ENCODE measurements at places on chromosomes 11 and 22.

- DNase-seq: no peak
Measured at GRCh38 chr11:66878474-66878873, 21.6 kb downstream of the LRFN4 start.

DNA sequence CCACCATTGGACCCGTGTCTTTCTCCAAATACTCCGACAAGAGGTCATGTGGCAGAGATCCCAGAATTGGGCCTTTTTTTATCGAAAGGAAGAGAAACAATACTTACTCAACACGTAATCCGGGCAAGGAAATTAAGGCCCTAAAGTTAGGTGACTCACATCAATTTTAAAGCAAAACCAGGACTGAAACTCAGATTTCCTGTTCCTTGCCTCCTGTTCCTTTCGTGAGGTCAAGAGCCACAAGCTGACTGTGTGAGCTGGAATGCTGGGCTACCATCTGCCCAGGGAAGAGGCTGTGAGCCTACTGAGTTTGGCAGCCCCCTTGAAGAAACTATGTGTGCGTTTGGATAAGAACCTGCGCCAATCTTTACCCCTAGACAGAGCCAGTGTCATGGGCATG lies 27.1 kb upstream of the MRGPRX2 start:
- DNase-seq: no peak

DNA sequence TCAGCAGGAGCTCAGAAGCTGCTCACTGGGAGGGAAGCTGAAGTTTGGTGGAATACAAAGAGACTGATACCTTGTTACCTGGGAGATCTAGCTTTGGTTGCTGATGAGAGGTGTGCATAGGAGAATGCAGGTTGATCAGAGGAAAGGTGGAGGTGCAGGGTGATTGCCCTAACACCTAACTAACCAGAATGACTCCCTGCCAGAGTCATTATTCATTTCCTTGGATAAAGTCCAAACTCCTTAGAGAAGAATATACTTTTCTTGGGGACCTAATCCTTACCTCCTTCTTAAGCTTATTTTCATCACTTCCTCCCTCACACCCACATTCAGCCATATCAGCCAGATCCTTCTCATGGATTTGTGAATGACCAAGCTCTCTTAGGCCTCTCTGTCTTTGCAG lies 814.2 kb upstream of the TENM4 start:
- no peak for DNase-seq

DNA sequence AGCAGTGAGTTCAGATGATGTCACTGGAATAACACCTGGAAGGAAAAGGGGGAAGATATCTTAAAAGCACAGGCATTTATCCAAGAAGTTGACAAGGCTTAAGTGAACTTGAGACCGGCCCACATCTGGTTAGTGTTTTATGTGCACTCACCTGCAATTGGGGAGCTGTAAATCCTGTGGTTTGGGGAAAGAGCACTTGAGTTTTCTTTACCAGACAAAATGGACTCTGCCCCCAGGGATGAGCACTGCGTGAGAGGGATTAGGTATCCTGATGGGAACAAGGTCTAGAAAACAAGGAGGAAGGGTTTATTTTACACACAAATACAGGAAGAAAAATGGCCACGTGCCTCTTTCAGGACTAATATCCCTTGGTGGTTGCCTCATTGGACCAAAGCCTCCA lies 15.2 kb downstream of the E2F8 start:
- no peak for DNase-seq

DNA sequence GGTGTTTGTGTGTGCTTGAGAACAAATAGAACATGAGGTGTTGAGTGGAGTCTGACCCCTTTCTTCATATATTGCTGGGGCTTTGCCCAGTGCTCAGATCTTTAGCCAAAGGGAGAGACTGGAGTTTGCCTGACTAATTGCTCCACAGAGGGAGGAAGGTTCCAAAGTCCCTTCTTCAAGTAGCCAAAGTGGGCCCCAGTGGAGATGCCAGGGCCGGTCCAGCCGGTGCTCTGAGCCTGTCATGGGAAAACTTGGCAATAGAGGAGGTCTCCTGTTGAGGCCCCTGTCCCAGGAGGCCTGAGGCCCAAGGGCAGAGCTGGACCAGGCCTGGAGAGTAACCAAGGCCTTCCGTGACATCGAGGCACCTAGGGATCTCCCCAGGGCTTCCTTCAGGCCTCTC lies 112.3 kb downstream of the DSCAML1 start:
- DNase-seq: no peak

DNA sequence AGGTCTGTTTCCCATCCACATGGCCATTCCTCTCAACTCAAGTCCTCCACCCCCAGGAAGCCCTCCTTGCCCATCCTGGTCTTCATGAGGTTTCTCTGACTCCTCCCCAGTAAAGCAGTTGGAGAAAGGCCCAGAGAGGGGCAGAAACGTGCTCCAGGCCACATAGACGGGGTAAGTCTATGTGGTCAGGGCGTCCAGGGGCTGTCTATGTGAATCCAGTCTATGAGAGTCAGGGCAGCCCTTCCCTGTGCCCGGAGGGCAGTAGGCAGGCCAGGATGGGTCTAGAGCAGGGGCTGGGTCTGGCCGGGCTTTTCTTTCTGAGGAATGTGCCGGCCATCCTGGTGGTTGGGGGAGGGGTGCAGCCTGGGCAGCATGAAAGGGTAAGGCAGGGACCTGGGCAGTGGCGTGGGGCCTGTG lies 11.7 kb downstream of the GUCD1 start:
- DNase-seq: no peak

GRCh38 chr11:74468058-74468457 lies 709 bp upstream of the KCNE3 start:
- no peak for DNase-seq

GRCh38 chr11:75872887-75873416 lies 57.9 kb downstream of the UVRAG start:
- no peak for DNase-seq

- no peak for DNase-seq
Measured at GRCh38 chr11:93444617-93445073, 98.5 kb downstream of the SMCO4 start.

- no peak for DNase-seq
Measured at GRCh38 chr11:123178186-123178585, 16.9 kb downstream of the CLMP start.

- no peak for DNase-seq
Measured at GRCh38 chr11:22543261-22543660, 82.4 kb downstream of the FANCF start.

GRCh38 chr11:100098560-100098959 lies 588.5 kb upstream of the ARHGAP42 start:
- no peak for DNase-seq

DNA sequence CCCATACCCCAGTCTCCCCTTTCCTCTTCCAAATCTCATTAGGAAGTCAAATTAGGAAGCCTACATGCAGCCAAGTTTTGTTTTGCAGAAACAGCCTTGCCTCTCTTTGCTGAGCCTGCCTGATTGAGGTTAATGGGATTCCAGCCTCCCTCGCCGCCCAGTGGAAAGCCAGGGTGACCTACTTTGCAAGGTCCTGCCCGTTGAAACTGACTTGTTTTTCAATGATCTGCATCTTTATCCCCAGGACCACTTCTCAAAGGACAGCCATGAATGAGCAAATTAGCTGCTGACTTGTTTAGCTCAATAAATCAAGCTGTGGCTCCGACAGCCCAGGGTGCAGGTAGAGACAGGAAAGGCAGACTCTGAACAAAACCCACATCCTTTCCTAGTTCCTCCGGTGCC lies 110.4 kb downstream of the RRAS2 start:
- DNase-seq: no peak

DNA sequence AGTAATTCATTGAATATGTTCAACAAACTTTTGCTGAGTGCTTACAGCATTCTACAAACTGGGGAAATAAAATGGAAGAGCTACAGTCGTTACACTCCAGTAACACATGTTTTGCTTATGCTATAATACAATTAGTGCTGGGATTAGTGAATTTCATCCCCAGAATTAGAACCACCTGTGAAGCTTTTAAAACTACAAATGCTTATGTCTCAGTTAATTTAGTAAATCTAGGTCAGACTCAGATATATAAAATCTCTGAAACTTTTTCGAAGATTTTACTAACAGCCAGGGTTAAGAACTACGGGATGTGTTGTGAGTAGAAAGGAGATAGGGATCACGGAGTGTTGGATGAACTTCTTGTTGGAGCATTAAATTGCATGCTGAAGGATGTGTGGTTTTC lies 33.7 kb upstream of the EED start:
- no peak for DNase-seq

GRCh38 chr22:45553351-45554039 lies 50.8 kb downstream of the FBLN1 start:
- peak; percentile 76 for DNase-seq

Measured in KBM-7 (cell line).